ENCODE measurements at places on chromosomes 6 and 20.

DNA sequence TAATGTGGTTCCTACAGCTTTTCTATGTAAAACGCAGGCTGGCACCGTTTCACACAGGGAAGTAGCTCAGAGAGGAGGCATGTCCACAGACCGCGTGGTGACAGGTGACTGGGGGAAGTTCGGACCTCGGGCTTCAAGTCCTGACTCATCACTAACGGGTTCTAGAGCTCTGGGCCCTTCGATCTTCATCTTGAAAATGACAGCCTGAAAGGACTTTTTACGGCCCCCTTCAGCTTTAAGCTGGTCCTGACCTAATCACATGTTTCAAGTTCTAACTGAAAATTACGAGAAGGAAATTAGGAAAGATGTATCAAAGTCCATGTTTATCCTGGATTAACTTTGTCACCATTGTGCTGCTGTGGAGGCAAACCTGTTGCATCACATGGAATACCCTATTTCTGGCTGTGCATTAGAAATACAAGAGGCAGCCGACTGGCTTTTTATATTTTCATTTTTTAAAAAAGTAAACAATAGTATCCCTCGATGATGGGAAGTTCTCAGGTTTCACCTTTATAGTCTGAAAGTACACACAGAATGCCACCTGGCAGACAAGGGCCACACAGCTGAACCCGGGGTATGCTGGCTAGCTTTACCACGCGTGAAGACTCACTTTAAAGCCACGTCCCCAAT lies 2.0 kb downstream of the MAN1A1 start:
- DNase-seq = peak; percentile 25

GRCh38 chr6:52522151-52522626 lies 54.7 kb downstream of the TRAM2 start:
- DNase-seq = no peak

GRCh38 chr6:131524695-131525336 lies 48.2 kb upstream of the ARG1 start:
- DNase-seq = peak; percentile 14

GRCh38 chr6:4145083-4145482 lies 9.7 kb upstream of the ECI2 start:
- no peak for DNase-seq

GRCh38 chr6:74000666-74001490 lies 304.9 kb downstream of the CD109 start:
- DNase-seq = no peak

DNA sequence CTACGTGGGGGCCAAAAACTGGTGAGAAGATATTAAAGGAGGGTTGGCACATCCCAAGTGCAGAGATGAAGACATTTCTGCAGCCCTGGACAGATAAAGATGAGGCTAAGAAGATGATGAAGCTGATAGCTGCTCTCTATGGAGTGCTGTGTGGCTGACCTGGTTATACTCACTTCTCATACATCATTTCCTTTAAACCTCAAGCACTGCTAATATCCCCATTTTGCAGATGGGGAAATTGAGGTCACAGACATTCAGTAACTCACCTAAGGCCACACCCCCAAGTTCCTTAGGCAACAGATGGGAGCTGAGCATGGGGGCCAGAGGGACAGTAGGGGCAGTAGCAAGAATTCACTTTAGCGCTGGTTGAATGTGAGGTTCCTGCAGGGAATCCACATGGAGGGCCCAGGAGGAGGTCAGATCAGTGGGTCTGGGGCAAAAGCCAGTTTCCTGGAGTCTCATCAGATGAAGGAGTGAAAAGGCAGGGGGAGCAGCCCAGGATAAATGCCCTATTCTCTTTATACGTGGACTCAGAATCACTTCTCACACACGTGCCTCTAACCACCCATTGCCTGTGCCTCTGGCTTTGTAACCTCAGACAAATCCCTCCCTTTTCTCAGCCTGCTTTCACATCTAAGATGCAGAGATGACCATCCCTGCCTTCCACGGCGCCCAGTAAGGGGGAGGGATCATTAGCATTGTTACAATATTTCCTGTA lies 125.8 kb downstream of the NFATC2 start:
- DNase-seq = no peak

DNA sequence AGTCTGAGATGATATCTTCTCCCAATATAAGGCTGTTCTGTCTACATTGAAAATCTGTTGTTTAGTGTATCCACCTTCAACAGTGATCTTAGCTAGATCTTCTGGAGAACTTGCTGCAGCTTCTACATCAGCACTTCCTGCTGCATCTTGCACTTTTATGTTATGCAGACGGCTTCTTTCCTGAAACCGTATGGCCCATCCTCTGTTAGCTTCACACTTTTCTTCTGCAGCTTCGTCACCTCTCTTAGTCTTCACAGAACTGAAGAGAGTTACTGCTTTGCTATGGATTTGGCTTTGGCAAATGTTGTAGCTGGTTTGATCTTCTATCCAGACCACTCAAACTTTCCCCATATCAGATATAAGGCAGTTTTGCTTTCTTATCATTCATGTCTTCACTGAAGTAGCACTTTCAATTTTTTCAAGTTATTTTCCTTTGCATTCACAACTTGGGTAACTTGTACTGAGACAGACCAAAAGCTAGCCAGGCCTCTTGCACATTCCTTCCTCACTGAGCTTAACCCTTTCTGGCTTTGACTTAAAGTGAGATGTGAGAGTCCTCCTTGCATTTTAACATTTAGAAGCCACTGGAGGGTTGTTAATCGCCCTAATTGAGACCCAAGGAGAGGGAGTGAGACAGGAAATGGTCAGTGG lies 110.1 kb downstream of the PREP start:
- DNase-seq = no peak

- DNase-seq = no peak
These were observed 234.9 kb downstream of the OGFRL1 start for GRCh38 chr6:71523548-71523947.

DNA sequence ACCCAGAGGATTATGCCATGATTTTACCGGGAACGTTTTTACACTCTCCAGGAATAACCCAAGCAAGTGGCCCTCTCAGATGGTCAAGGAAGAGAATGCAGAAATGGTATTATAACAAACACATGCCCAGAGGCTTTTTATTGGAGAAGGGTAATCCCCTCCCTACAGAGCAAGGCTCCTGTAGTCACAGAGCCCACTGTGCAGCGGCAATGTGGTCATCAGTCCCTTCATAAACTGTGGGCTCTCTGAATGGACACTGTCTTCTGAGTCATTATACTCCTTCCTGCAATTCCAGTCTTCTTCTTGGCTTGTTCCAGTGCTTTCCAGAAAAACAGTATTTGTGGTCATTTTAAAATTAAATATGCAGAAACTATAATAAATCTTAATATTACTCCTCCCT lies 74.7 kb downstream of the LAMA4 start:
- no peak for DNase-seq

GRCh38 chr6:28220257-28221133 lies 4.6 kb upstream of the ZSCAN9 start:
- DNase-seq = no peak

DNA sequence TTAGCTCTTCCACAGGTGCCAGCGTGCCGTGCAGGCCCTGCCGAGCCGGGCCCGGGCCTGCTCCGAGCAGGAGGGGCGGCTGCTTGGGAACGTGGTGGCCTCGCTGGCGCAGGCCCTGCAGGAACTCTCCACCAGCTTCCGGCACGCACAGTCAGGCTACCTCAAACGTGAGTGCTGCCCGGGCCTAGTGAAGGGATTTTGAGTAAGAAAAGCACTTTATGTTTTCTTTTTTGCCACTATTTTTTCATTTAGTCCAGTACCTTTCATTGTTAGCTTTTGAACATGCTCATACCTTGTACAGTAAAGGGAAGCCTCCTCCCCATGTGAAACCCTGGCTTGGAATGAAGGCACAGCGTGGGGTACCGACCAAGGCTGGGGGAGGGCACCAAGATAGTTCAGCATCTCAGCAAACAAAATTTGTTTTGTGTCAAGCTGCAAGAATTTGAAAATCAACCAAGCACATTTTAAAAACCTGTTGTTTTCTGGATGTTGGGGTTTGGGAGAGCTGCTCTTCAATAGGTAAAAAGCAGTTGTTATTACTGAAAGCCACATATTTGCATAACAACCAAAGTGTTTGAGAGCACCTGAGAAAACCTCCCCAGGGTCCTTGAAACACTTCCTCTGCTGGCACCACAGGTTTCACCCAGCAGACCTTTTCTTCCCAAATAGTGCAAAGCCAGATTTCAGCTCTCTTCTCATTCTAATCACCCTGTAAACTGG lies 18.4 kb downstream of the STX16 start:
- DNase-seq = no peak

DNA sequence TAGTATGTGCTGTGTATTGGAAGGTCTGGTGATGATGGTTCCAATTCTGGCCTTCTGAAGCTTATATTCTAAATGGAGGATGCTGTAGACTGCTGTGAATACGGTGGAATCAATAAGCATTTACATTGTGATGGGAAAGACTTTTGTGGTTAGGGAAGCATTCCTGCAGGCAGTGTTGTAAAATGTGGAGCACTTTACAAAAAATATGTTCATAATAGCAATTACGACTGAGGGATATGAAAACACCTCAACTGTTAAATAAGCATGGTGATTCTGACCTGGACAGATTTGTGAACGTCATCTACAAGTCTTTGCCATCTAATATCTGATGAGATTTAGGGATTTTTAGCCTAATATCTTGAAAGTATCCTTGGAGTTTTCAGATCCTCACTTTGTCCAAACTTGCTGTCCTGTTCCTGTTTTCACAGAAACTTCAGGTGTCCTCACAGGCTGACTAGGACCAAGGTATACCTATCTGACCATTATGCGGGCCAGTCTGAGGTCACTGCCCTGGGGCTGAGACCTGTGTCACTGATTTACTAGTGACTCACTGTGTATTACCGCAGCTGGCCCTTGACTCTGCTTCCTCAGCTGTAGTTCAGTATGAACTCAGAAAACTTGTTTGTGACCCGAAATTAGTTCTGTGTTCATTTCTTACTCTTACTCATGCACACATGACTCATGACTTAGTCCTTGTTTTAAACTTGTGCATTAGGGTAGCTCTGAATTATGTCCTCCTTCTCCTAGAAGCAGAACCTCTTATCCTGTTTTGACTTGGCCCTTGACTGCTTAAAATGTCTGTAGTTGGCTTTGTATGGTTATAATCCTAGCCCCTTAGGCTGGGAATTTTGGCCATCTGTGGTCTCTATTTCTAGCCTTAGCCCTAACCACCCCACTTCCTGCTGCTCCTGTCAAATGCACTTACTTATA lies 343.0 kb downstream of the CDKAL1 start:
- no peak for DNase-seq

All from CD4-positive, alpha-beta T cell treated with Interleukin-15 for 4 hours (primary cell).